NCI-H1417 treated with DMSO at 0.1 percent for 48 hours (cell line): ENCODE measurements at places on chromosomes 12 and 14.

DNA sequence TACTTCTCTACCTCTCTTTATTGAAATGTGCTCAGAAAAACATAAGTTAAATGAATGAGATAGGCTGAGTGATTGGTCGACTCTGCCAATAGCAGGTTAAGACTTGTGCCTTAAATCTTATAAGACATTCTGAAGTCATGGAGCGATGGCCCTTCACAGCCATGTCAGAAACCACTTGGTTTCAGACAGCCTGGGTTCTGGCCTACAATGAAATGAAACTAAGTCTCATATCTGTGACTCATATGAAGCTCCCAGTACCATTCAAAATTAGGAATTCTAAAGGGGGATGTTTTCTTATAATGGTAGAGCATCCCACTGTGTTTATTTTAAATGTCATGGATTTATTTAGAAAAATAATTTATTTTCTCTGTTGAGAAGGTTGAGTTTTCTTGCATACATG, 42.6 kb downstream of the PLXNC1 start:
- no peak for DNase-seq

DNA sequence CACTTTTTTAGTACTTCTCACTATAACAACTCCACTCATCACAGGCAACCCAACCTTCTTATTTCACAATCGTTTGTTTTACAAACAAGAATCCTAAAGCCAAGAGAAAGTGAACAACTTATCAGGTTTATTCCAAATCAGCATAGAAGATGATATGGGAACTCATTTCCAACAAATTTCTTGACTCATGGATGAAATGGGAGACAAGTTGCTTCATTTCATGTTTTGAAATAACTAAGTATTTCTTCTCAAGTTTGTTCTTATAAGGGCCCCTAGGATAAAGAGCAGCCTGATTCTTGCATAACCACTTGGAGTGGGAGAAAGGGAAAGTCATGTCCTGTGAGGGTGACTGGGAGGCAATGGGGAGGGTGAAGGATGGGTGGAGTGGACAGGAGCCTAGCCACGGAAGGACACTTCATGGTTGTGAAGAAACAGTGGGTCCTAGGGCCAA, 168.3 kb downstream of the DUSP6 start:
- no peak for DNase-seq

DNA sequence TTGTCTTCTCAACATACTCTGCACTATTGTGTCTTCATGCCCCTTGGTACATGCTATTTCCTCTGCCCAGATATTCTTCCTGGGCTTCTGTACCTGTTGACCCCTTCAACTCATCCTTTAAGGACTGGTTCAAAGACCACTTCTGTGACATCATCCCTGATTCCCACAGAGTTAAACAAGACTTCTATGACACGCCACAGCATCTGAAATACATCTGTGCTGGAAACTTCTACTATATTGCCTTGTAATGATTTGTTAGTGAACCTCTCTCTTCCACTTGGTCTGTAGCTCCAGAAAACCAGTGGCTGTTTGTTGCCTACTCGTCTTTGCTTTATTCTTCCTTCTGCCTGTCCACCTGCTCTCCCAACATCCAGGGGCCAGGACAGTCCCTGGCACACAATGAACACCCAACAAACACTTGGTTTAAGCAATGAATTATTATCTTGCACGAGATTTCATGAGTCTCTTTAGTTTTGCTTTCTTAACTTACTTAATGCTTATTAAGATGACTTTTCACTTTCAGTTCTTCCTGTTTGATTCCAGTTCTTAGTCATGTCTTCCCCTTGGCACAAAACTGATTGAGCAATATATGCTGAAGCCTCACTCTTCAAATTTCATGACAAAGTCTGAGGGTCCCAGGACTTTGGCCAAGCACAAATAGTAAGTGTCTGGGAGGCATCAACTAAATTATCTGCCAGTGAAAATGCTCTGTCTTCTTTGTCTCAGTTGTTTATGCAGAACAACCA, 485.9 kb downstream of the APAF1 start:
- DNase-seq = no peak

GRCh38 chr14:61491876-61492434, 170.6 kb downstream of the PRKCH start:
- DNase-seq = no peak

DNA sequence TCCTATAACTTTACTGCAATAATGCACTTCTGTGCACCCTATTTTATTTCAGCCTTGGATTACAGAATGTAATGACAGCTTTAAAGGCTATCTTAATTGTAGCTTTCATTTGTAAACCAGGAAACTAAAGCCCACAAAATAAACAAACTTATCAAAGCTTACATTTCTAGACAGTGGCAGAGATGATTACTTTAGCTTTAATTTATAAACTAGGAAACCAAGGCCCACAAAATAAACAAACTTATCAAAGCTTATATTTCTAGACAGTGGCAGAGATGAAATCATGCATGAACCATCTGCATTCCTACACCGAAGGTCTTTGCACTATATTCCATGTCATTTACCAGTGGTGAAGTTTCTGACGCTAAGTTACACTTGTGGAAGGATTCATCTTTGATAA, 74.4 kb downstream of the PRKD1 start:
- no peak for DNase-seq

DNA sequence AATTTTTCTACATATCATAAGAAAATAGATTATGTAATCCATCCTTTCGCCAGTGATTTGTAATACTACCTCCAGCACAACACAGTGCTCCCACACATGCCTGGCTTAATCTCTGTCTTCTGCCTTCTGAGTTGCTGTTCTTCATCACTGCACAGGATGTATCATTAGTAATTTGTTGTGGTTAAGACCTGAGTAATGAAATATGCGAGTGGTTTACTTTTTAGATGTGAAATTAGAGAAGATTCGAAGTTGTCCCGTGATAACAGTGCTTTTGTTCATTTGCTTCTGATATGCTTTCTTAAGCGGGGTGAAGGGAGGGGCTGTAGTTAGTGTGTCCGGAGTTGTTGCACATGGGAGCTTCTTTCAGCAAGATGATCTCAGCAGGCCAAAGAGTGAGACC, 18.1 kb downstream of the KRT85 start:
- DNase-seq = no peak

GRCh38 chr14:91142214-91142668, 28.4 kb downstream of the DGLUCY start:
- no peak for DNase-seq

- no peak for DNase-seq
These were observed 29.7 kb downstream of the AKAP6 start for GRCh38 chr14:32358781-32359180.

DNA sequence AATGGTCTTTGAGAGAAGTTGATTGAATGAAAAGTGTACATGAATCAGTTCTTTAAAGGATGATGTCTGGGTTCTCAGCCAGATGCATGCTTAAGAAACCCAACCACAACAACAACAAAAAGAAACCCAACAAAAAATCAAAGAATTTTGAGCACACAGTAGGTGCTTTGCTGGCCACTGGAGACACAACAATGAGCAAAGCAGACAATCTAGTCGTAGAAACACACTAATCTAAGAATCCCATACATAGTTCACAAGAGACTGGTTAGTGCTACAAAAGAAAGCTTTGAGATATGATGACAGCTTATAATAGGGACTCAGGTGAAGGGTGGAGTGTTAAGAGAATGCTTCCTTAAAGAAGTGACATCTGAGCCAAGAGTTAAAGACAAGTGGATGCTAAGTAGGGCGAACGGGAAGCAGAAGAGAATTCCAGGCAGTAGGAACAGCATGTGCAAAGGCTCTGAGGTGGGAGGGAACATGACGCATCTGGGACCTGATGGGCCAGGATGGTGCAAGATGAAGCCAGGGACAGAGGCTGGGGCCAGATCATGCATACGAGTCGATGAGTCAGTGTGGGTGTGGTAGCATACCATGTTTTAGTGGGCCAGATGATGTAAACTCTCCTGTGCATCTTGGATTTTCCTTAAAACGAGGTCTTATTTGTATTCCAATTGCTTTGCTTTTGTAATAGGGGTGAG, 4.6 kb upstream of the HIP1R start:
- DNase-seq = no peak
